ENCODE measurements at places on chromosomes 2 and 18.

DNA sequence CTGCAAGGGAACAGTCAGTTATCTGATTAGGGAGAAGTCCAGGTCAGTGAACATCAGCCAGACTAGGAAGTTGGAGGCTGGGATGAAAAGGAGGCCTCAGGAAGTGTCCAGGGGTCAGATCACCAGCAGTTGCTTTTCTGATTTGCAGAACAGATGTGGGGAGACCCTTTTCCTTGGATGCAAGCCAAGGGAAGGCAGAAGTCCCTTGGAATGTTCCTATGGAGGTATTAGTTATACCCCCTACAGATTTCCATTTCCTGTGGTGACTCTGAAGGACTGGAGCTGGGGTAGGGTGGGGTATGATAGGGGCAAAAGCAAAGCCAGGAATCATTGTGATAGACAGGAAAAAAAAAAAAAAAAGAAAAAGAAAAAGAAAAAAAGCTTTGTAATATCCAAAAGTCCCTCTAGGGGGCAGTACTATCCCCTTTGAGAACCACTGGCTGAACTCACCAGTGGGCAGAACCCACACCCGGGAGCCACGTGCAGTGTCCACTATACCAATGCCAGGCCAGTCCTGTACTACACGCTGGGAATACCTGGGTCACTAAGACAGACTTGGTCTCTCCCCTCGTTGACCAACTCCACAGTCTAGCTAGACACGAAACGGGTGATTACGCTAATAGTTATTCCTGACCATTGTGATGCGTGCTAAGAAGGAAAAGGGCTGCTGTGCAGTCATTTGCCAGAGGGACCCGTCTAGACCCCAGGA lies 7.4 kb downstream of the DYSF start:
- DNase-seq, result no peak

GRCh38 chr2:15931319-15931890 lies 8.9 kb upstream of the MYCN start:
- DNase-seq, result no peak

- DNase-seq, result no peak
Measured at GRCh38 chr2:64474121-64474571, 20.2 kb downstream of the LGALSL start.

DNA sequence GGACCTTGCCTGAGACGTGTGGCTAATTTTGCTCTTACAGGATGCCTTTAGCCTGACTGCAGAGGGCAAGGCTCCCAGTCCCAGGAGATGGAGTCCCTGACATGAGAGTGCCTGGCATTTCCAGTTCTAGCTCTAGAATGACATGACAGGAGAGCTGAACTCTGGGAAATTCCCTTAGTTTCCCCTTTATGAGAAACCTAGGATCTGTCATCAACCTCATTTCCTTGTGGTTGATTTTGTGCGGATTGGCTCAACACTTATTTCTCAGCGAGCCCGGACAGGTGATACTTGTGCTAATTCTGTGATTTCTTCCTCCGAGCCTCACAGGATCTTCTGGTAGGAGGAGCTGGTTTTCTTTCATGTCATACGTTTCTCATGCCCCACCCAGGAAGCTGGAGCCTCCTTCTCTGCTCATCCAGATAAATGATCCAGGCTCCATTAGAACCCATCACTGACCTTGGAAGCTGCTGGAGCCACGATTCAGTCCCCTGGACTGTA lies at the start of gene IL36G:
Gene IL36G, plus strand, starts transcription at position 448 of the 498 bp plus-strand sequence. CDS start 633 bp downstream, outside the sequence.
- no peak for DNase-seq

- peak; percentile 12 for DNase-seq
Measured at GRCh38 chr18:80200171-80200931, 47.0 kb downstream of the PARD6G start.

- no peak for DNase-seq
Measured at GRCh38 chr2:230578106-230578505, 134.5 kb upstream of the CAB39 start.

- no peak for DNase-seq
Measured at GRCh38 chr18:56836173-56836572, 185.0 kb downstream of the WDR7 start.

GRCh38 chr2:134640494-134640893 lies 78.3 kb downstream of the TMEM163 start:
- DNase-seq, result no peak

Measured in fibroblast of skin of abdomen (primary cell).